ENCODE measurements at places on chromosomes 7 and 10.

DNA sequence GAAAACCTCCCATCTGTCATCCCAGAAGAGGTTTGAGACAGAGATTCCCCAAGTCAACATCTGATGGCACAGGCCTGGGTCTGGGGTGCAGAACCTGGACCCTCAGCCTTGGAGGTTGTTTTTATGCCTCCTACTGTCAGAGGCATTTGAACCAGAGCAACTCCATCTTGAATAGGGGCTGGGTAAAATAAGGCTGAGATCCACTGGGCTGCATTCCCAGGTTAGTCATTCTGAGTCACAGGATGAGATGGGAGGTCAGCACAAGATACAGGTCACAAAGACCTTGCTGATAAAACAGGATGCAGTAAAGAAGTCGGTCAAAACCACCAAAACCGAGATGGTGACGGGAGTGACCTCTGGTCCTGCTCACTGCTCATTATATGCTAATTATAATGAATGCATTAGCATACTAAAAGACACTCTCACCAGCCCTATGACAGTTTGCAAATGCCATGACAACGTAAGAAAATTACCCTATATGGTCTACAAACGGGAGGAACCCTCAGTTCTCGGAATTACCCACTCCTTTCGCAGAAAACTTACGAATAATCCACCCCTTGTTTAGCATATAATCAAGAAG, 92.0 kb downstream of the ITGA8 start:
- DNase-seq: no peak

DNA sequence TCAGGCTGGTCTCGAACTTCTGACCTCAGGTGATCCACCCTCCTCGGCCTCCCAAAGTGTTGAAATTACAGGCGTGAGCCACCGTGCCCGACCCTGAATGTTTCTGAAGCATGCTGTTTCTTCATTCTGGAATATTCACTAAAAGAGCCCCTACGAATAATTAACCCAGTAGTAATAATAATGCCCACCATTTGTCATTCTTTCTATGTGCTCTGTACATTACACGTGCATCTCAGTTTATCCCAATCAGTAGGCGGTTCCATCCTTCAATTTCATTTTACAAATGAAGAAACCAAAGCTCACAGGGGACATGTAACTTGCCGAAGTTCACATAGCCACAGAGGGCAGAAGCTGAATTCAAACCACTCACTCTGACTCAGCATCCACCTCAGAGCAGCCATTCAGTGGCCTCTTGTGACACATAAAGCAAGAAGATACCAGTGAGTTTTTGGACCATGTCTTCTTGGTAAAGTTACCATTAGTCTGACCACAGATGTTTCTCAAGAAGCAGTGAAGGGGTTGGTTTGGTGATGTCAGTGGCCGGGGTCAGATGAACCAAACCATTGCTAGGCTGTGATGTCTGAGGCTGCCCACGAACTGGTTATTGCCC, 71.9 kb upstream of the DUSP5 start:
- DNase-seq: no peak

- no peak for DNase-seq
These were observed 95.3 kb downstream of the CACNA2D1 start for GRCh38 chr7:82348251-82348650.

GRCh38 chr10:132492323-132493025, 45.1 kb upstream of the INPP5A start:
- DNase-seq: peak; percentile 54

DNA sequence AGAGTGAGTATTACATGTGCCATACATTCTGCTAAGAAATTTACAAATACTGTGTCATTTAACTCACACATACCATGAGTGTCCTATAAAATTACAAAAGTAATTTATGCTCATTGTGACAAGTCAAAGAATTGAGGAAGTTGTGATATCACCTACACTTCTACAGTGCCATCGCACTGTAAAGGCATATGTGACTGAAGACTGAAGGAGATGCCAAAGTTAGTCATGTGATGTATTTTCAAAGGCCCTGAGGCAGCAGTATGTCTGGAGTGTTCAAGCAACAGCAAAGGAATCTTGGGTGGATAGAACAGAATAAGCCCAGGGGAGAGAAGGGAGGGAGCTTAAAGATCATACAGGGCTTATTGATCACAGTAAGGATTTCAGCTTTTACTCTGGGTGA, 176.8 kb downstream of the WNT2 start:
- DNase-seq: no peak

- no peak for DNase-seq
These were observed 178.1 kb downstream of the ARHGAP21 start for GRCh38 chr10:24545585-24545984.

- no peak for DNase-seq
These were observed 24.2 kb downstream of the MGMT start for GRCh38 chr10:129491123-129491734.

DNA sequence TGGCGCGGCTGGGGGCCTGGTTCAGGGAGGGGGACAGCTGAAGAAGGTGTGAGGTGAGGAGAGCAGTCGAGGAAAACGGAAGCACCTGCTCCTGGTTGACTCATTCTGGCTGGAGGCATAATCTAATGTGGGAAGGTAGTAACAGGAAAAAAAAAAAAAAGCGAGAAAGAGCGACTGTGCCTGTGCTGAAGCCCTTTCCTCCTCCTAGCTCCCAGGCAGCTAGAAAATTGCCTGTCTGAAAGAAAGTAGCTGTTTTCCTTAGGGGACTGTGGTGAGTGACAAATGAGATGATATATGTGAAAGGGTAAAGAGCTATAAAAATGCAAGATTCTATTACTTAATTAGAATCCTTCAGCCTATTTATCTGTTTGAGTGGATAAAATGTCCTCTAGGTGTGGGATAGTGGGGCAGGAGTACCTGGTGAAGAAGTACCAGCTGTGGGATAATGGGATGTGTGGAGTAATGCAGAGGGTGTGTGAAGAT, 4.9 kb upstream of the MEST start:
- DNase-seq: no peak

DNA sequence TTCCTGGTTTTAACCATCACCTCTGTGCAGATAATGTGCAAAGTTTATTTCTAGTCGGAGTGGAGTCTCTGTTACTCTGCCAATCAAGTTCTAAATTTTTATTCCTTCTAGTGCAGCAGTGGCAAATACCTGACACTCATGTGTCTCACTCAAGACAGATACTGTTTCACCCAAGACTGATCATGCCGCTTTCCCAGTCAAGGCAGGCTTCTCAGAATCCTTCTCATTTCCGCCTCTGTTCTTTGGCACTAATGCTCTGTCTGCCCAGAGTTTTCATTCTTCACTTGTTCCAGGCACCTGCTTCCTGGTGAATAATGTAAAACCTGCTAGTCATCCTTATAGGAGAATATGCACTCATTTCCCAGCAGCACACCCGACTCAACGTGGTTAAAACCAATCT, 24.7 kb downstream of the MET start:
- no peak for DNase-seq

DNA sequence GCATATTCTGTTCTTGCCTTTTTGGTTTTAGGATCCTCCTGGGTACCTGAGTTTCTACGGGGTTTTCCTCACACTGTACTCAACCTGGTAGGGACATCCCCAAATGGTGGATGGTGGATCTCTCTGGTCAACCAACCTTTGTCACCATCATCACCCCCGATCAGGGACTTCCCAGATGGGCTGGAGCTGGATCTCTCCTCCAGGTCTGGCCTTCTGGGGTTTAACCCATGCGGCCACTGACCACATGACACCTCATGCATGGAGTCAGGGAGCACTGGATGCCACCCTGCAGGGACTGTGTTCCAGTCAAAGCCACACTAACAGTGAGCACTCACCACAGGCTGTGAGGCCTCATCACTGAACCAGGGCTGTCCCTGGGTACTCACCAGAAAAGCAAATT, 80.0 kb downstream of the CELF2 start:
- no peak for DNase-seq

GRCh38 chr10:72105710-72106109, 17.4 kb upstream of the SPOCK2 start:
- DNase-seq: no peak

Measured in aorta (tissue), 5 donors.